T-helper 17 cell (primary cell): ENCODE measurements at places on chromosomes 2 and 18.

- DNase-seq = no peak
Measured at GRCh38 chr2:60832621-60833020, 48.8 kb upstream of the REL start.

GRCh38 chr2:172052000-172052983 lies 33.0 kb upstream of the DLX1 start:
- no peak for DNase-seq

- DNase-seq = no peak
Measured at GRCh38 chr2:58739033-58739432, 497.9 kb upstream of the FANCL start.

GRCh38 chr18:6561420-6561861 lies 146.7 kb upstream of the L3MBTL4 start:
- no peak for DNase-seq

DNA sequence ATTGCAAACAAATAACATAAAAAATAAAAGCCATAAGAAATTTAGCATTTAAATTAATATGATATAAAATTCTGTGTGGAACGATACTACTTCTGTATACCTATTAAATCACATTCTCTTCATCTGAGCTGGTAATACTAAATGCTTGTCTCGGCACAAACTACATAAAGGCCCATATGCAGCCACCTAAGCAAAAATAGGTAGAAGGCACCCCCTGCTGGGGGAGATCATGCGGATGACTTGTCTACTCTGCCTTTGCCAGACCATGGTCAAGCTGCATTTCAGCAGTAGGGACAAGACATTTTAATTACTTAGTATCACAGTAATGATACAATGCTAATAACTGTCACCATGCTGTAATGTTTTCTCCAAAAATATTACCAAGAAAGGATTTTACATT lies 108.0 kb downstream of the CDH19 start:
- DNase-seq = no peak

- DNase-seq = no peak
Measured at GRCh38 chr18:56815926-56816325, 164.8 kb downstream of the WDR7 start.

DNA sequence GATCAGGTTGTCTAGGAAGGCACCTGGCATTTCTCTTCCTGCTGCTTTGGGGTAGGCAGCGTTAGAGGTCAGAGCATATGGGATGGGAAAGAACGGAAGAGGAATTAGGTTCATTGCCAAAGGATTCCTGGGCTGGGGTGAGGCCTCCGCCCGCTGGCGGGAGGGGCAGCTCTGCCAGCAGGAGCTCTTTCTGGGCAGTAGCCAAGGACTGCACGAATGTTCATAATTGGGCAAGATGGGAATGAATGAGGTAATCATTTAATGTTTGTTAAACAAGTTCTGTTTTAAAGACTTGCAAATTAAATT lies 253.9 kb downstream of the AGAP1 start:
- DNase-seq = no peak
